ENCODE measurements at places on chromosomes 4 and X. TPM values are rescaled to one million over a fixed set of nuclear protein-coding genes. Genes with fewer than 3 reads are reported as not detected.

Gene RTL3
- polyA plus RNA-seq = 0.03 TPM

Gene TACC3
- polyA plus RNA-seq = 22.1 TPM

Gene ZFYVE28
- polyA plus RNA-seq = 6.9 TPM

Gene TMEM187
- polyA plus RNA-seq = 8.6 TPM

Gene XPNPEP2
- 0.61 TPM for polyA plus RNA-seq

Gene FHDC1
- polyA plus RNA-seq = 4.3 TPM

Data from lung (tissue), 17 donors.